ENCODE measurements at places on chromosomes 12 and 14. TPM values are rescaled to one million over a fixed set of nuclear protein-coding genes. Genes with fewer than 3 reads are reported as not detected.

Gene FAM90A1
- total RNA-seq, result not detected

Gene BATF
- 1.3 TPM for total RNA-seq

Gene GRIP1
- total RNA-seq, result not detected

Gene FAM186B
- total RNA-seq, result not detected

Gene PTPRB
- 63.4 TPM for total RNA-seq

Gene BEGAIN
- 0.20 TPM for total RNA-seq

All from mammary microvascular endothelial cell (primary cell).